Fibroblast of skin of left biceps (primary cell): ENCODE measurements at places on chromosomes 11 and 22.

GRCh38 chr11:47355283-47356128 lies 3.0 kb upstream of the MYBPC3 start:
- peak; percentile 64 for DNase-seq

DNA sequence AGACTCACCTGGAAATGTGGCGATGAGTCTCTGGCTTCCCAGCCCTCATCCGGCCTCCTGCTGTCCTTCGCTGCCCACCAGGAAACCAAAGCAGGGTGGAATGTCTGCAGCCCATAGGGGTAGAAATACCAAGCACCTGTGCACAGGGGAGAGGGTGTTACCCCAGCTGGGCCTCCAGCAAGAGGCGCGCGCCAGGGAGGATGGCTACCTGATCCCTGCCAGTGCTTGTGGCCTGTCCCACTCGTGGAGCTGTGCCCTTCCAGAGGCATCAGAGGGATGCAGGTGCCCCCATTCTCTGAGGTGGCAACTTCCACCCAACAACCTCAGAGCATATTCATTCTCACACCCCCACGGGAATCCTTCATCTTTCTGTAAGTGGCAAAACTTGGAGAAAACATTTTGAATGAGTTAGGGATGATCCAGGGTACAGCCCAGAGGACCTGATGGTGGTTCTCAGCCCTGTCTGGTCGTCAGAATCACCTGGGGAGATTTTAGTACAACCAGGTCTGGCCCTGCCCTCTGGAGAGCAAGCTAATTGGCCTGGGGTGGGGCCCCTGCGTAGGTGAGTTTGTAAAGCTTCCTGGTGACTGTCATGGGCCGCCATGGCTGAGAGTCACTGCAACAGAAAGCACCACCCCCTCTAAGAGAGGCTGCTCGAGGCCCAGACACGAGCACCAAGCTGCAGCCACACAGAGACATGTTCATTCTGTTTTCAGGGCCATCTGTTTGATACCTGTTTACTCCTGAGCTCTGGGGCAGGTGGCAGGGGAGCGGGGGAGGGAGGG lies 9.9 kb downstream of the SUN2 start:
- no peak for DNase-seq

- no peak for DNase-seq
Observed at GRCh38 chr11:111886844-111887243, 7.5 kb downstream of the CFAP68 start.

DNA sequence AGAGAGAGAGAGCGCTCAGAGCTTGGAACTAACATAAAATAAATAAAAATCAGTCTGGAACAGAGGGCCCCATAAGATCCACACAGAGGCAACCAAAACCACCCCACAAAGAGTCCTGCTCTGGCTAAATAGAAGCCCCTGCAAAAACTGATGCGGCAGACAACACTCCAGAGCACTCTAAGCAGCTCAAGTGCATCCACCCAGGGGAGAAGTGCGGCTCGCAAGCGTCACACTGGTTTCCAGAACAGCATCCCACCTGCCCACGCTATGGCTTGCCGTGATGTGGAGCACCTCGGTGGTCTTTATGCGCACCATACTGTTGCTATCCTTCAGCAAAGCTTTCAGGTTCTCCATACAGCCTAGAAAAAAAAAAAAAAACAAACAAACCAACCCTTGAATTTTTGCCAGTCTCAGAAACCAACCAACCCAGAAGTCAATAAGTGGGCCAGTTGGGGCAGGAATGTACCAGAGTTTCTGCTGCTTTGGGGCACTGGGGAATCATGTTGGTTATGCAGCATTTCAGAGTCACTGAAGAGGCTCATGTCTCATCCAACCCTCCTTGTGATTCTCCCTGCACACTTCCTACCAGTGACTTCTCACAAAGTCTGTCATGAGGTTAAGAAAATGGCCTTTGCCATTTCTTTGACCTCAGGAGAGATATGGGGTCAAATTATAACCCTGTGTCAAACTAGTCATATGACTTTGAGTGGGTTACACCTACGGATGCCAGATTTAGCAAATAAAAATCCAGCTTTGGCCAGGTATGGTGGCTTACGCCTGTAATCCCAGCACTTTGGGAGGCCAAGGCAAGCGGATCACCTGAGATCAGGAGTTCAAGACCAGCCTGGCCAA lies 3.0 kb downstream of the RSPH14 start:
- DNase-seq, result no peak

DNA sequence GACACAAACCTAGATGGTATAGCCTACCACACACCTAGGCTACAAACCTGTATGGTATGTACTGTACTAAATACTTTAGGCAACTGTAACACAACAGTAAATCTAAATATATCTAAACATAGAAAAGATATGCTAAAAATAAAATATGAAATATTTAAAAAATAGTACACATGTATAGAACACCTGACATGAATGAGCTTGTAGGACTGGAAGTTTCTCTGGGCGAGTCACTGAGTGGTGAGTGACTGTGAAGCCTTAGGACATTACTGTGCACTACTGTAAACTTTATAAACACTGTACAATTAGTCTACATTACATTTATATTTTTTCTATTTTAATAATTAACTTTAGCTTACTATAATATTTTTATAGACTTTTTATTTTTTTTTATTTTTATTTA lies 1301.3 kb downstream of the FAM181B start:
- no peak for DNase-seq

DNA sequence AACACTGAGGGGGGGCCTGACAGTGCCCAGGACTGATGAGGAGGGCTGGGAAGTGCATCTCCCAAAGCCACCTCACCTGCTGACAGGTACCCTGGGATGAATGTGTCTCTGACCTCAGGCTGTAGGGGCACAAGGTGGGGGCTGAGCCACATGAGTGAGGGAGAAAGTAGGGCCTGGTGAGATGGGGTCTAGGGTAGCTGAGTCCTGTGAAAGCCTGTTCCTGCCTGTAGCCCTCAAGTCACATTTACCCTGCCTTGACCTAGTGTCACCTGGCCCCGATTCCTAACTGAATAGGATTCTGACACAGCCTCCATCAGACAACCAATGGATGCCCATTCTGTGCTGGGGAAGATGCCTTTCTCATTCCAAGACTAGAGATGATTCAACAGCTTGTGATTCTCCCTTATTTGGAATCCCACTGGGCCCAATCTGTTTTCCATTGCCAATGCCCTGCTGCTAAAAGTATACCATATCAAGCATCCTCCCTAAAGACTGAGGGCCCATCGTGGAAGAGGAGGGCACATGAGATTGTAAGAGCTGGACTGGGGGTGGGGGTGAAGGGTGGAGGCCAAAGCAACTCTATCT lies 11.1 kb upstream of the RFPL1 start:
- no peak for DNase-seq

GRCh38 chr11:12667646-12668045 lies 6.6 kb upstream of the TEAD1 start:
- DNase-seq, result no peak

- no peak for DNase-seq
Observed at GRCh38 chr22:48797731-48798130, 1029.9 kb downstream of the BRD1 start.

- no peak for DNase-seq
Observed at GRCh38 chr11:59669611-59670009, 773 bp upstream of the PATL1 start.

DNA sequence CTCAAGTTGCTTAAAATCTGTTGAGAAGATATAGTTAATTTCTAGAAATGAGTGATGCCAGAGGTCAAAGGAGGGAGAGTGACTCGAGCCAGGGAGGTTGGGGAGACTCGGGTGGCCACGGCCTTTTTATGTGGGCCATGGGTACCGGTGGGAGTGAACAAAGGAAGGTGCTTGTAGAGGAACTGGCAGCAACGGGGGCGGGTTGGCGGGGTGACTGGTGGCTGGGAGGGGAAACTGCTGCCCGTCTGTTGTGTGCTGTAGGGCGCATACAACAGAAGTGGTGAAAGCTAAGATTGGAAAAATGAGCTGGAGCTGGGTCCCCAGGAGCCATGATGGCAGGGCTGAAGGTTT lies 5.4 kb downstream of the DAGLA start:
- no peak for DNase-seq

GRCh38 chr11:4213746-4214145 lies 119.1 kb downstream of the RRM1 start:
- no peak for DNase-seq

GRCh38 chr11:111391328-111392124 lies 12.5 kb upstream of the POU2AF1 start:
- DNase-seq, result no peak

DNA sequence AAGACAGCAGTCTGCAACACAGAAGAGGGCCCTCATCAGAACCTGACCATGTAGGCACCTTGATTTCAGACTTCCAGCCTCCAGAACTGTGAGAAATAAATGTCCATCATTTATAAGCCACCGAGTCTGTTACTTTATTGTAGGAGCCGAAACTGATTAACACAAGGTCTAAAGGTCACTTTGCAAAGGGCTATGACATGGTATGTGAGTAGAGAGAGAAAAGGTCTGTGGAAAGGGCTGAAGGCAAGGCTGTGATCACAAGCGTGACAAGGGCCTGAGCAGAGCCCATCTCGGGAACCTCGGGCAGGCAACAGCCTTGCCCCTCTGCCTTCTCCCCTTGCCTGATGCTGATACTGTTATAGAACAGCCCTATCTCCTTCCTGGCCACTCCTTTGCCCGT lies 73.4 kb upstream of the TEAD1 start:
- no peak for DNase-seq

DNA sequence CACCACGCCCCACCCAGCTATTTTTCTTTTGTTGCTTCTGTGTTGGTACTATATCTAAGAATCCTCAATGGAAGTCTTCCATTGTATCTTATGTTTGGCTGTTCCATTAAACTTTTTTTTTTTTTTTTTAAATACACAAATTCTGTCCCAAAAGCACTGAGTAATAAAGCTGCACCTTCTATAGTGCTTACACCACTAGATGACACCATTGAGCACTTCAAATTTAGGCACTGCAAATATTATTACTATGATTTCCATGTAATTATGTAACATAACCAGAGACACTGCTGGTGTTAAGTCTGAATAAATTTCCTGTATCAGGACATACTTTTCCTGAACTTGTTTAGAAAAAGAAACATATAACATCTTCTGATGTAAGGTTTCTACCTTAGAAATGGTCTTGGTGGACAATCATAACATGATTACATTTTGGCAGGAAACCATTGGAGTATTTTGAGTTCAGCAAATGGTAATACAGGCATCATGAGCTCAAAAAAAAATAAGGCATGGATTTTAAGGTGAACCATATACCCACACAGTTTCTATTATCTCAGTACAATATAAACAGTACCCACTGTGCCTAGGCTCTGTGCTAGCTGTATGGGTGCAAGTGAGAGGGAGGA lies 110.5 kb downstream of the ATG16L2 start:
- no peak for DNase-seq

GRCh38 chr11:115503886-115504275 lies 334 bp downstream of the CADM1 start:
- no peak for DNase-seq

- DNase-seq, result no peak
Observed at GRCh38 chr11:128195756-128196155, 391.6 kb downstream of the ETS1 start.

DNA sequence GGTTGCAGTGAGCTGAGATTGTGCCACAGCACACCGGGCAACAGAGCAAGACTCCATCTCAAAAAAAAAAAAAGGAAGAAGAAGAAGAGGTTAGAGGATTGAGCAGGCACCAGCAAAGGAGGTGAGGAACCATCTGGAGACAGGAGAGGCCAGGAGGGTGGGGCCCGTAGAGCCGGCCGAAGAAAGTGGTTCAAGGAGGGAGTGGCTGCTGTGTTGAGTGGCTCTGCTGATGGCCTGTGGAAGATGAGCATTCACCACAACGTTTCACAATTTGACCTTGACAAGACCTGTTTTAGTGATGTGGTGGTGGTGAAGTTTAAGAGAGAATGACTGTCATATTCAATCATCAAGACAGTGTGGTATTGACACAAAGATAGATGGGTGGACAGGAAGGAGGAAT lies 6.8 kb upstream of the CTSD start:
- DNase-seq, result no peak

DNA sequence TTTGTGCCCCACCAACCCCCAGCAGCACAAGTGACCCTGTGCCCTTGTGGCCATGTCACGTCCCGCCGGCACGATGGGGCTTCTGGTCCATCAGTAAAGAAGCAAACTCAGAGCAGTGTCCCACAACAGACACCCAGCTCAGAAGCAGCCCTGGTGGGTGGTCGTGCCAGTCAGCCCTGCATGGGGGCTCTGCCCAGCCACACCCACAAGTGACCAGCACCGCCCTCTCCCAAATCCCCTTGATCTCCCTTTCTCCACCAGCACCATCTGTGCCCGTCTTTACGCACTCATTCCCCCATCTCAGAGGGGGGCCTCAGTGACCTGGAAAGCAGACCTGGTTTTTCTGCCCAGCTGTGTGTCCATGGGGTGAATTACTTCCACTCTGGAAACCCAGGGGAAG lies 149.1 kb downstream of the DSCAML1 start:
- DNase-seq, result no peak

- DNase-seq, result no peak
Observed at GRCh38 chr22:49620666-49621065, 207.0 kb downstream of the BRD1 start.

DNA sequence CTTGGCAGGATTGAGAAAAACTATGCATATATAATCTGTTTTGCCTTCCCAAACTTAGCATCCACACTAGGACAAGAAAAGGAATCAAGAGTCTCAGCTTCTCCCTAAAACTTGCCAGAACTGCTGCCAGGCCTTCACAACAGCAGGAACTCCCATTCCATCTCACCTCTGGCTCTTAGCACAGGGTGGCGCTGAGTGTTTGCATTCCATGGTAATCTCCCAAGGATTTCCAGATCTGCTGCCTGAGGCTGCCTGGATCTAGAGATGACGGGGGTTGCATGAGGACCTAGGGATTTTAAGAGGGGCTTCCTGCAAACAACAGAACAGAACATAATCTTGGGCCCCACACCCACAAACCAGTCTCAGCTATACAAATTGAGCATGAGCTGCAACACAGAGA lies 87.1 kb upstream of the OPCML start:
- no peak for DNase-seq

DNA sequence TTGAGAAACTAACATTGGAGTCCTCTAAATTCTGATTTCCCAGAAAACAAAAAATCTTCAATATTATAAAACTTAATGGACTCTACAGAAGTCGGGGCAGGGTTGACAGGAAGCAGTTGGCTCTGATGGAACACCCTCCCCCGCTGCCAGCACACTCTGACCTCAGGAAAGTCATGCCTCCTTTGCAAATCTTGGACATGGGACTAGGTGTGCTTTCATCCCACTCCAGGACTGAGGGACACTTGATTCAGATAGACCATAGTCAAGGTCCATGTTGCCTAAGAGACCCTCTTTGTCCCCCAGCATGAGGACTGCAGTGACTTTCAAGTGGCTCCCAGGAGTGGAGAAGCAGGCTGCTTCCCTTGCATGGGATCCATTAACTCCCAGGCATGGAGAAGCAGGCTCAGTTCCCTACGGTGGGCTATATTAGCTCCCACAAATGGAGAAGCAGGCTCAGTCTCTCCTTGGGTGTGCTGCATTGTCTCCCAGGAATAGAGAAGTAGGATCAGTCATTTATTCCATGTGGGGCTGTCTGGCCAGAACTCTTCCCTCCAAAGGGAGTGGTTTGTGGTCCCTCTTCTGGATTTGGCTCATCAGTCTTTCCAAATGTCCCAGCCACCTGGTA lies 38.3 kb downstream of the C22orf31 start:
- no peak for DNase-seq
